ENCODE measurements at places on chromosomes 11 and 22. TPM values are rescaled to one million over a fixed set of nuclear protein-coding genes. Genes with fewer than 3 reads are reported as not detected.

Gene NLRP14
- not detected for total RNA-seq

- peaks cover 37% of the 10 kb centered on the region for H3K36me3 ChIP-seq
- no peaks in the 10 kb centered on the region for H3K27me3 ChIP-seq
- no peak overlapping the region for H3K4me3 ChIP-seq
Observed at GRCh38 chr11:68066742-68067141, 27.9 kb downstream of the TCIRG1 start.

Gene MED15
- total RNA-seq, result 134 TPM

Gene GLYAT
- total RNA-seq, result not detected

Gene OR52N4
- total RNA-seq, result 2.1 TPM

Gene FAM180B
- total RNA-seq, result 0.20 TPM

DNA sequence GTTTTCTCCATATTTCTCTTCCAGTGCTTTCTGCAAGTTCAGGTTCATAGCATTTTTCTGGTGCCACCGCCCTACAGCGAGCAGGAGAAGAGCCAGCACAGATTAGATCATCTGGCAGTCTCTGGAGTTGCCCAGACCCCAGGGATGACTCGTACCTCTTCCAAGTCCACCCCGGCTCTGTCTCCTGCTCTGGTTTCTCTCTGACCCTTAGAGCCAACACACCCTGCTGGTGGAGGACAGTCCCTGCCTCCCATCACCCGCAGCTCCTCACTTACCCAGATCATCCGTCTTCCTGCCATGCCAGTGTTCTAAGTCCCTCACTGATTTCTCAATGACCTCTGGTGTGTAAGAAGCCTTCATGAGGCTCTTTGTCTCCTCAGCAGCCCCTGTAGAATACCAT lies 28.0 kb downstream of the TST start:
- no peaks in the 10 kb centered on the region for H3K36me3 ChIP-seq
- H3K27ac ChIP-seq, result no peak overlapping the region
- no peaks in the 10 kb centered on the region for H3K4me1 ChIP-seq
- H3K27me3 ChIP-seq, result peaks cover 32% of the 10 kb centered on the region

DNA sequence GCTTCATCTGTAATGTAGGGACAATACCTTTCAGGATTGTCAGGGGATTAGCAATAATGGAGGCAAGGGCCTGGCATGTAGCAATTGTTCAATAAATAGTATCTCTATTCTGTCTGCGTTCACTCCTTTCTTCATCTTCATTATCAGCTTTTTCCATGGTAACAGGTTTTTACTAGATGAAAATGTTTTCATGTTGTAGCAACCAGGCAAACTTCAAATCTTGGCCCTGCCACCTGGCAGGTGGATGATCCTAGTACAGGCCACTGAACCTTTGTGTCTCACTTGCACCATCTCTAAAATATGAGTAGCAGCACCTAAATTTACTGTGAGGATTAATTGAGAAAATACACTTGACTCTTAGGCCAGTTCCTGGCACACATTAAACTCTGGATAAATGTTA lies 83.4 kb downstream of the SWAP70 start:
- DNase-seq, result no peak
- no peaks in the 10 kb centered on the region for H3K27me3 ChIP-seq
- no peak overlapping the region for H3K4me3 ChIP-seq
- H3K27ac ChIP-seq, result peak overlapping the region; percentile 87

- H3K27me3 ChIP-seq, result no peaks in the 10 kb centered on the region
- peaks cover 44% of the 10 kb centered on the region for H3K4me1 ChIP-seq
- H3K4me3 ChIP-seq, result peak overlapping the region; percentile 26
- no peaks in the 10 kb centered on the region for H3K36me3 ChIP-seq
- no peak for DNase-seq
Observed at GRCh38 chr11:6646576-6646917, 9.1 kb downstream of the DCHS1 start.

Gene CARD16
- total RNA-seq, result 33.6 TPM

DNA sequence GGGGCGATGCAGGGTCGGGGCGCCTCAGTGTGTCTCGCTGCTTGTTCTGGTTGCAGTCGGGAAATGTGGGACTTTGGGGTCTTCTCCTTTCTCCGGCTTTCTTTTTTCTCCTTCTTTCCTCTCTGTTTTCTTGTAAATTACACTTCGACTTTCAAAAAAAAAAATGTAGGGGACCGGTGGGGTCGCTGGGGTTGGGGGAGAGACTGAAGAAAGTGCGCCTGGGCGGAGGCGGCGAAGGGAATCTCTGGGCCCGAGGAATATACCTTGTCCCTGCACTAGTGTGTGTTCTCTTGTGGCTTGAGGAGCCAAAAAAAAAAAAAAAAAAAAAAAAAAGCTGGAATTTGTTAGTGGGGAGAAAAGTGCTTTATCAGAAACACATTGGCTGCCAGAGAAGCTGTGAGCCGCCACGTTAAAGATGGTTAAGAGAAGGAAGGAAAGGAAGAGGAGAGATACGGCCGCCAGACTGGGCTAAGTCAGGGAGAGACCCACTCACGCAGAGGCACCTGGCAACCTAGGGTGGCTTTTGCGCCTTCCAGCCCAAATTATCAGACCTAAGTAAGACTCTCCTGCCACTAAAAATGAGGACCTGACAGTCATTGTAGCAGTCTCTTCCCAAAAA lies 8.4 kb upstream of the FLI1 start:
- H3K27me3 ChIP-seq, result peaks cover 43% of the 10 kb centered on the region
- no peak overlapping the region for H3K27ac ChIP-seq
- peak overlapping the region; percentile 79 for H3K4me3 ChIP-seq
- H3K4me1 ChIP-seq, result peaks cover 36% of the 10 kb centered on the region

Gene RBMXL2
- not detected for total RNA-seq

GRCh38 chr22:50102946-50103345 lies 13.1 kb downstream of the MOV10L1 start:
- H3K36me3 ChIP-seq, result no peaks in the 10 kb centered on the region
- H3K27me3 ChIP-seq, result no peaks in the 10 kb centered on the region
- H3K4me1 ChIP-seq, result peaks cover 4% of the 10 kb centered on the region
- DNase-seq, result peak; percentile 36
- no peak overlapping the region for H3K4me3 ChIP-seq

DNA sequence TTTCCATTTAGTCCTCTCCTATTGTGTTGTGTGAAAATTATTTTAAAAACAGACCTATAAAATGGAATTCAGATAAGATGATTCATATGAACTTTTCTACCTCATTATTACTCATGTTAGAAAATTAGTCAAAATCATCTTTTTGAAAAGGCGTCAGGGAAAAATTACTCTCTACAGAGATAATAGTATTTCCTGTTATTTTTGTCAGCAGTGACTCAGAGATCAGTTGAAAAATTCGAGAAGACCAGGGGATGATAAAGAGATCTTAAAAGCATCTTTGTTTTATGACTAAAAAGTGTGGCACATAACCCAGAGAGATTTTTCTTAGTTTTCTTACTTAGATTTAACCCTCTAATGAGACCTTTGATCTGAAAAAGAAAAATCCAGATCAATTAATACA lies 157.9 kb upstream of the CARD18 start:
- DNase-seq, result no peak
- H3K27ac ChIP-seq, result no peak overlapping the region
- H3K36me3 ChIP-seq, result no peaks in the 10 kb centered on the region
- H3K4me3 ChIP-seq, result no peak overlapping the region

DNA sequence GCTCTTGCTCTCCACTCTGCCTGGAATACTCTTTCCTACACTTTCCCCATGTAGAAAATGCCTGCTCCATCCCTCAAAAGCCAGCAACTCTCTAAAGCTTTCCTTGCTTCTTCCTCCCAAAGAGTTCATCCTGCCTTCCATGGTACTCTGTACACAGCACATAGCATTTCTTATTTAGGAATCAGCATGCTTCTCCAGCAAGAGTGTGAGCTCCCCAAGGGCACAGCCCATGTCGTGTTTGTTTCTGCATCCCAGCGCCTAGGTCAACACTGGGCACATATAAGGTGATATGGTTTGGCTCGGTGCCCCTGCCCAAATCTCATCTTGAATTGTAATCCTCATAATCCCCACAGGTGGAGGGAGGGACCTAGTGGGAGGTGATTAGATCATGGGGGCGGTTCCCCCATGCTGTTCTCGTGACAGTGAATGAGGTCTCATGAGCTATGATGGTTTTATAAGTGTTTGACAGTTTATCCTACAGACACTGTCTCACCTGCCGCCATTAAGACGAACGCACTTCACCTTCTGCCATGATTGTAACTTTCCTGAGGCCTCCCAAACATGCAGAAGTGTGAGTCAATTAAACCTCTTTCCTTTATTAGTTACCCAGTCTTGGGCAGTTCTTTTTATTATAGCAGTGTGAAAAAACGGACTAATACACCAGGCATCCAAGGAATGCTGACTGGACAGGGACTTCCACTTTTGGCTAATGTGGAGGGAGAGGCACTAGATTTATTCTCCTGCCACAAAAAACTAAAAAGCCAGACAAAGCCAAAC lies 8.2 kb downstream of the VPS37C start:
- no peak for DNase-seq
- no peaks in the 10 kb centered on the region for H3K4me1 ChIP-seq
- no peak overlapping the region for H3K4me3 ChIP-seq
- H3K27me3 ChIP-seq, result no peaks in the 10 kb centered on the region

- no peak for DNase-seq
- no peak overlapping the region for H3K4me3 ChIP-seq
- H3K27ac ChIP-seq, result no peak overlapping the region
- no peaks in the 10 kb centered on the region for H3K4me1 ChIP-seq
- no peaks in the 10 kb centered on the region for H3K36me3 ChIP-seq
- no peaks in the 10 kb centered on the region for H3K27me3 ChIP-seq
Observed at GRCh38 chr22:47409539-47410275, 647.3 kb downstream of the TBC1D22A start.

Gene OR8G1
- total RNA-seq, result not detected

GRCh38 chr11:131947511-131947910 lies 577.1 kb downstream of the NTM start:
- no peak for DNase-seq
- H3K36me3 ChIP-seq, result no peaks in the 10 kb centered on the region
- no peaks in the 10 kb centered on the region for H3K27me3 ChIP-seq
- no peak overlapping the region for H3K27ac ChIP-seq

DNA sequence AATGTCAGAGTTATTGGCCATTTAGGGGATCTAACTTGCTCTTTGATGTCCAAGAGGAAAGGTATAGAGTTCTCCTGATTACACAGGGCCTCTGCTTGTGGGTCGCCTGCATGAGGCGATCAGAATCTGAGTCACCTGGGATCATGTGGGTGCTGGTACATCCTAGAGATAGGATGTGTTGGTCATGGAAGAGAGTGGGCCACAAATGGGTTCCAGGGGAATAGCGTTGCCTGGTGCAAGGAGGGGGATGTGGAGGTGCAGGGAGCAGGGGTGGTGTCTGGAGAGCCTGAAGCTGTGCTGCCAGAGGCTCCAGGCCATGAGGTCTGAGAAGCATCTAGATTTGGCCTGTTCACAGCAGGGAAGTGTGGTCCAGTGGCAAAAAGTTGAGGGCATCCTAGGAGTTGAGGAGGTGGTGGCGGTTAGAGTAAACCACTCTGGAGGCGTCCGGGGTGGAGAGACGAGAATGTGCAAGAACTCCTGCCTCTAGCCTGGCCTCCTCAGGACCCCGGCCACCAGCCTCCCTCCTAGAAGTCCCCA lies 92.8 kb downstream of the MED15 start:
- H3K36me3 ChIP-seq, result no peaks in the 10 kb centered on the region
- H3K4me1 ChIP-seq, result no peaks in the 10 kb centered on the region
- H3K4me3 ChIP-seq, result no peak overlapping the region
- no peaks in the 10 kb centered on the region for H3K27me3 ChIP-seq

Gene ADM
- 5.6 TPM for total RNA-seq

DNA sequence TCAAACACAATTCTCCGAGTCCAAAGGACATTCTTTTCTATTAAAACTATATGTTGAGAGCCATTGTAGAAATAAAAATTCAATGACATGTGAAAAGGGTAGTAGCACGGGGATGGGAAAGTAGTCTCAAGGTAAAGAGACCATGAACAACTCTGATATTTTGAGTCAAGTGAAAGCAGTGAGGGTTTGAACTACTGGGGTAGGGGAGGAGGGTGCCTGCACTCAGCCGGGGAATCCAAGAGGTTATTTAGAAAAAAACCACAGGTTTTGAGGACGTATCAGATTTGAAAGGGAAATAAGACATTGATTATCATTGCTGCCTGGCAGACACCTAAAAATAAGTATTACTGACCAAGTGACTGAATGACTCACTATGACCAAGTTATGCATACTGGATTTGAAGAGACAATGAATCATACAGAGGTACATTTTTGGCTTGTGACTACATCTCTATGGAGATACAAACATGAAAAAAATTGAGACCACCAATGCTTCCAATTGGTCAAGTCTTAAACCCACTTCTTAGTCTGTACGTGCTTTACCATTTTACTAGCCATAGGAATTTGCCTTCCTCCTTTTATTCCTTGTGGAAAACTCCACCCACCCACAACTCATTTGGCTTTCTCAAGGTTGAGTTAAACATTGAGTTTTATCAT lies 2.2 kb upstream of the OR52H1 start:
- H3K27ac ChIP-seq, result no peak overlapping the region
- no peak for DNase-seq
- H3K36me3 ChIP-seq, result no peaks in the 10 kb centered on the region
- no peak overlapping the region for H3K4me3 ChIP-seq
- H3K27me3 ChIP-seq, result no peaks in the 10 kb centered on the region
- H3K4me1 ChIP-seq, result no peaks in the 10 kb centered on the region

Gene KDM4D
- total RNA-seq, result 0.44 TPM

GRCh38 chr11:123111465-123111864 lies 49.5 kb upstream of the HSPA8 start:
- H3K4me3 ChIP-seq, result no peak overlapping the region
- no peaks in the 10 kb centered on the region for H3K36me3 ChIP-seq
- peak; percentile 31 for DNase-seq
- H3K27ac ChIP-seq, result no peak overlapping the region
- H3K4me1 ChIP-seq, result no peaks in the 10 kb centered on the region
- H3K27me3 ChIP-seq, result no peaks in the 10 kb centered on the region

Gene LGALS1
- total RNA-seq, result 107 TPM

GRCh38 chr11:8287297-8287696 lies 23.6 kb upstream of the LMO1 start:
- no peak overlapping the region for H3K4me3 ChIP-seq
- H3K4me1 ChIP-seq, result no peaks in the 10 kb centered on the region
- no peak for DNase-seq
- no peaks in the 10 kb centered on the region for H3K27me3 ChIP-seq
- no peaks in the 10 kb centered on the region for H3K36me3 ChIP-seq

- no peaks in the 10 kb centered on the region for H3K4me1 ChIP-seq
- DNase-seq, result no peak
- no peak overlapping the region for H3K27ac ChIP-seq
- H3K36me3 ChIP-seq, result no peaks in the 10 kb centered on the region
Observed at GRCh38 chr11:116517584-116517983, 255.2 kb downstream of the BUD13 start.

Gene IFITM10
- total RNA-seq, result 1.1 TPM

GRCh38 chr22:33726294-33726734 lies 194.0 kb downstream of the LARGE1 start:
- peaks cover 15% of the 10 kb centered on the region for H3K4me1 ChIP-seq
- no peak overlapping the region for H3K27ac ChIP-seq
- H3K27me3 ChIP-seq, result no peaks in the 10 kb centered on the region
- H3K36me3 ChIP-seq, result no peaks in the 10 kb centered on the region
- no peak for DNase-seq
- no peak overlapping the region for H3K4me3 ChIP-seq

- H3K27ac ChIP-seq, result no peak overlapping the region
- no peaks in the 10 kb centered on the region for H3K36me3 ChIP-seq
- no peaks in the 10 kb centered on the region for H3K27me3 ChIP-seq
- no peak overlapping the region for H3K4me3 ChIP-seq
Observed at GRCh38 chr11:111422494-111423249, 43.6 kb upstream of the POU2AF1 start.

Gene MYEOV
- total RNA-seq, result not detected
